ENCODE measurements at places on chromosomes 2 and 18.

GRCh38 chr18:63586431-63586830, 712 bp upstream of the SERPINB13 start:
- DNase-seq = no peak

- DNase-seq = no peak
Observed at GRCh38 chr2:158533009-158533408, 76.3 kb downstream of the PKP4 start.

GRCh38 chr2:27907547-27907946, 17.0 kb downstream of the BABAM2 start:
- DNase-seq = no peak

GRCh38 chr2:133576714-133577113, 8.5 kb upstream of the NCKAP5 start:
- no peak for DNase-seq

- no peak for DNase-seq
Observed at GRCh38 chr2:235768606-235769005, 274.8 kb downstream of the AGAP1 start.

GRCh38 chr2:147600223-147600622, 244.6 kb upstream of the ACVR2A start:
- no peak for DNase-seq

DNA sequence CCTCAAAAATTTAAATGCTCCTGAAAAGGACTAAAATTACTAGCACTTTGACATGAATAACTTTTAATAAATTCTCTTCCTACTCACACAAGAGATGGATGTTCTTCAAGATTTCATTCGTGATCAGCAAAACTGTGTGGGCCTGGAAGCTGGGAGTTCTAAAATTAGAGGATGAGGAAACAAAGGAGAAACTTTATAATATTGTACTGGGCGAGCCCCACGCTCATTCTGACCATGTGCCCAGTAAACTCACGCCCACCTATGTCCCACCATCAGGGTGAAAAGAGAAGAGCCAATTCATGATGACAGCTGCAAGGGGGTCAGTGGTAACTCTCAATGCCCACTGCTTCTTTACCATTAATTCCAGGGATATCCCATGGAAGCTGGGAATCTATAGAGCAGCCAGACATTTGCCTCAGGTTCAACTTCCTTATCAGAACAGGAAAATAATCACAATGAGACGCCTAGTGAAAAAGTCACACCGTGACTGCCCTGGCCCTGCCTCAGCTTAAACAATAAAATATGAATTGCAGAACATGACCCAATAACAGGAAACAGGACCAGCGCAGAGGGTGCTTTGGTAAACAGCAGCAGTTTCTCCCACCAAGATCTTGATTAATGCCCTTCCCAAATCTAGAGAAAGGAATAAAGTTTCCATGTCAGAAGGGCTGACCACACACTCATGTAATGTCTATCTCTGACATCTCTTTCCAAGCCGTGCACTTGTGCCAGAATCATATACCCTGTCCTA, 438.6 kb downstream of the TXNL1 start:
- DNase-seq = no peak

All from coronary artery (tissue), 2 donors.